ENCODE measurements at places on chromosomes 3 and 15. TPM values are rescaled to one million over a fixed set of nuclear protein-coding genes. Genes with fewer than 3 reads are reported as not detected.

MED12L gene
- total RNA-seq: 0.43 TPM

RBM6 gene
- total RNA-seq: 48.4 TPM

IL17RB gene
- total RNA-seq: not detected

NCEH1 gene
- 57.3 TPM for total RNA-seq

PTPRG gene
- total RNA-seq: 45.1 TPM

OIP5 gene
- total RNA-seq: 12.3 TPM

IGSF11 gene
- not detected for total RNA-seq

NEK11 gene
- 5.9 TPM for total RNA-seq

MCF2L2 gene
- 0.29 TPM for total RNA-seq

GRAMD2A gene
- 0.14 TPM for total RNA-seq

SCG5 gene
- total RNA-seq: 16.5 TPM

CCDC54 gene
- not detected for total RNA-seq

MKRN3 gene
- 3.9 TPM for total RNA-seq

LRRC31 gene
- total RNA-seq: not detected

PRTG gene
- 1.1 TPM for total RNA-seq

SFMBT1 gene
- 3.9 TPM for total RNA-seq

ADCY5 gene
- total RNA-seq: not detected

SPESP1 gene
- 2.4 TPM for total RNA-seq

BCHE gene
- total RNA-seq: 0.57 TPM

CAMK2N2 gene
- total RNA-seq: 0.14 TPM

ATG7 gene
- 401 TPM for total RNA-seq

DLL4 gene
- total RNA-seq: 9.4 TPM

ZPLD1 gene
- total RNA-seq: 0.14 TPM

ATP2B2 gene
- not detected for total RNA-seq

SERPINI1 gene
- 0.88 TPM for total RNA-seq

PROK2 gene
- total RNA-seq: not detected

CAV3 gene
- total RNA-seq: not detected

LYSMD4 gene
- 7.2 TPM for total RNA-seq

FAM81A gene
- total RNA-seq: not detected

VEPH1 gene
- total RNA-seq: 131 TPM

KBTBD12 gene
- not detected for total RNA-seq

INO80 gene
- total RNA-seq: 19.7 TPM

SGO1 gene
- total RNA-seq: 15.5 TPM

PDE12 gene
- total RNA-seq: 51.5 TPM

CATSPER2 gene
- 0.72 TPM for total RNA-seq

ZSCAN2 gene
- 6.6 TPM for total RNA-seq

NR1I2 gene
- under 0.01 TPM for total RNA-seq

MOBP gene
- total RNA-seq: not detected

CHRM5 gene
- total RNA-seq: under 0.01 TPM

MKRN2OS gene
- total RNA-seq: not detected

HRG gene
- not detected for total RNA-seq

ZNF662 gene
- total RNA-seq: 1.3 TPM

CCR8 gene
- total RNA-seq: not detected

MNS1 gene
- 1.1 TPM for total RNA-seq

PP2D1 gene
- total RNA-seq: not detected

GALNT15 gene
- total RNA-seq: 4.2 TPM

DUOXA2 gene
- total RNA-seq: not detected

ARMC8 gene
- 49.5 TPM for total RNA-seq

CD200 gene
- total RNA-seq: 4.6 TPM
